Stimulated activated CD4-positive, alpha-beta T cell treated with anti-CD3 and anti-CD28 coated beads, TNF-alpha, amount 100 ng/mL, for 4 hours (primary cell): ENCODE measurements at places on chromosomes 3 and 15.

GRCh38 chr15:49041426-49041825 is 4.8 kb downstream of the SECISBP2L start:
- DNase-seq: no peak

- DNase-seq: no peak
Observed at GRCh38 chr3:71072287-71072686, 511.2 kb downstream of the FOXP1 start.

- no peak for DNase-seq
Observed at GRCh38 chr3:136932978-136933772, 24.6 kb upstream of the IL20RB start.

DNA sequence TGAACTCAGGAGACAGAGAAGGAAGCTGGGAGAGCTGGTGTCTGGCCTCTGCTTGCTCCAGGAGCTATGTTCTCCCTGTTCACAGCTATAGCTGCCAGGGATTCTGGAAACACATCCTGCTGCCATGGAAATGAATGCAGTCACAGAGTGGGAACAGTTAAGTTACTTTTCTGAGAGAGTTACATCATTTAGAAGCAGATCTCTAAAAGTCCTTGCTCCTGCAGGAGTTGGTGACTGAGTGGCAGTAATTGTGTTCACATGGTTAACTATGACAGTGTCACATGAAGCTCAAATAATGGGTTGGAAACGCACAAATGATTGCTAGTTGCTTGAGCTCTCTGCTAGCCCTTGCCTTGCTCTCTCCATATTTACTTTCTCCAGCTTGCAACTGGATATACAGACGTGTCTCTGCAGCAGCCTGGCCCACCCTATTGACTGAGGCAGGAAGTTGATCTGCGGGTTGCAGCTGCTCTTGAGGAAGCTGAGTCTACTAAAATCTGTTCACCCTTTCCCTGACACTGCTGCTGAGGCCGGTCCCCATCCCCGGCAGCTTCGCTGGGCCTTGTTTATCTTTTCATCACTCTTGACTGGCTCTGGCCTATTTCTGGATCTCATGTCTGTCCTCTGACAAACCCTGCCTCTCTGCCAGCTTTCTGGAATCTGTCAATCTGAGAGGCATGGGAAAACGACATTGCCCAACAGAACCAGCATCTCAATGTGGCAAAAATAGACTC is 16.7 kb upstream of the ISLR start:
- no peak for DNase-seq
